ENCODE measurements at places on chromosomes 2 and 18.
A peak's percentile ranks its signal among the peaks of the same experiment; 100 is the strongest.

- DNase-seq, result no peak
Observed at GRCh38 chr2:207138627-207139297, 27.0 kb downstream of the KLF7 start.

DNA sequence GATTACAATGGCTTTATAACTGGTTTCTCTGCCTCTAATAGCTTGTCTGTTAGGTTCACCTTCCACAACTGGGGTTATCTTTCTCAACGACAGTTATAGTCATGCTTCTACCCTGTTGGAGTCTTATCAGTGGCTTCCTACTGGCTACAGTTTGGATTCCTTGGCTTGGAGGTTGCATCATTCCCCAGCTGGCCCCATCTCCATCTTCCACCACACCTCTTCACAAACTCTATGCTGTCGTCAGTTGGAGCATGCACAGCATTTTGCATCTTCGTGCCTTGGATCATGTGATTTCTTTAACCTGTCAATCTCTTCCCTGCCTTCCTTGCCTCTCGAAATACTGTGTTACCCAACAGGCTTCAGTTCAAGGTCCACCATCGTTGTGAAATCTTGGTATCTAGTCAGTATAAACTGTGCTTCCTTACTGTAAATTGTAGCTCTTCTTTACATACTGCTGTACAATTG is 316.3 kb upstream of the CXCR4 start:
- no peak for DNase-seq

DNA sequence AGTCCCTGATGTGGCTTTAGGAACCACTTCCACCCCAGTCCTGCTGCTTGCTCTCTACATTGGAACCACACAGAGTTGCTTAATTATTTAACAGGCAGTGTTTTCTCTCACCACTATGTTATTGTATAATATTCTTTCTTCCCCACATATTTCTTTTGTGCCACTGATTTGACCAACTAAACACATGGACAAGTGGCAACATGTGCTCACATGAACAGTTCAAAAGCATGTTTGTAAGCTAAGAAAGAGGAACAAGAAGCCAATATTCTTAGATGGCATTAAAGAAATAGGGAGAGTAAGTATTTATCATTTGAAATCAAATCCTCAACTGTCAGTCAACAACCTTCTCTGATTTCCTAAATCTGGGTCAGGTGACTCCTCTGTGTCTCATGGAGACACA is 409.6 kb downstream of the FBXO15 start:
- no peak for DNase-seq

- no peak for DNase-seq
Observed at GRCh38 chr2:100073110-100073509, 69.3 kb downstream of the AFF3 start.

DNA sequence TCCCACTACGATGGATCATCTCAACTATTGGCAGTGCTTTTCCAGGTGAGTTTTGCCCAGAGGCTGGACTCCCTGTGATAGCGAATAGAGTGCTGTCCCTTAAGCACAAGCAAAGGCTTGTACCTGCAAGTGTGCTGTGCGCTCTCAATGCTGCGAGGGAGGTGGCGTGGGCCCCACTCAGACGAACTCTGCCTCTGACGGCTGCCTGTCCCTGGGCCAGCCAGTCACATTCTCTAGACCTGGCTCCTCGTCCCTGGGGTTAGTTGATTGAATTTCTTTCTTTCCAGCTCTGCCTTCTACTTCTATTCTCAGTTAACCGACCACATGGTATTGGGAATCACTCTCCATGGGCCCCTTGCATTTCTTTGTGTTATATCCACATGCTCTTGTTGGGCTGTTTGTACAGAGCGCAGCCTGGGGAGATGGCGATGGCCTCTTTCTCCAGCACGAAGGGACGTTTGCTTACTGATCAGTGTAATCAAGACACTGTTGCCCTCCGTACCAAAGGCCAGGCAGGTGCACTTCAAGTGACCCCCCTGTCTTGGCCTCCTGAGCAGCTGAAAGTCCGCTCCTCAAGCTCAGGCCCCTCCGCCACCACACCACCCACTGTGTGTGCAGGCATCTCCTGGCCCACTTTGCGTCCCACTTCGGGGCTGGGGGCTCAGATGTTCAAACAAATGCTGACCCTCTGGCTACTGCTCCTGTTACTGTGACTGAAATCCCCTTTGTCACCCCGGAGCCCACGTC is 151.3 kb downstream of the ZNF236 start:
- DNase-seq, result no peak

GRCh38 chr2:98589489-98589888 is 18.8 kb downstream of the COA5 start:
- DNase-seq, result no peak

GRCh38 chr2:110114831-110115255 is 779 bp downstream of the MALL start:
- peak; percentile 27 for DNase-seq

GRCh38 chr18:498931-499775 is 1.3 kb downstream of the COLEC12 start:
- DNase-seq, result no peak

DNA sequence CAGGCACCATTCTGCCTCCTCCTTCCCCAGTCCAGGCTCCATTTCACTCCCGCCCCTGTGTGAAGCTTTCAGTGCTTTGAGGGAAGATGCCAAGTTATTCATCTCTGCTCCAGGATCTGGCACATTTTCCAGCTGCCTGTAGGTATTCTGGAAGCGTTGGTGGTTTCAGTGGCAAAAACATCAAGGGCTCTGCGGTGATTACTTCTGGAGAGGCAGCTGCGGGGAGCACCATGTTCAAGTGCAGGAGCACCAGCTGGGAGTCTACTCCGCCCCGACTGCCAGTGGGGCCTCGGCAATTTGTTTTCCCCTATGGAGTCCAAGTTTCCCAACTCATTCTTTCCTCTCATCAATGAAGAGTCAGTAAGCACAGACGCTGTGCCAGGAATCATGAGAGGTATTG is 211.7 kb downstream of the CLIP4 start:
- DNase-seq, result no peak

Data from transverse colon (tissue), 4 donors.